Dermis microvascular lymphatic vessel endothelial cell (primary cell): ENCODE measurements at places on chromosomes 16 and 17. TPM values are rescaled to one million over a fixed set of nuclear protein-coding genes. Genes with fewer than 3 reads are reported as not detected.

SGSH gene
- 7.7 and 16.8 TPM in 2 replicates for total RNA-seq

CD300H gene
- not detected in 2 replicates for total RNA-seq

TRIM72 gene
- not detected in 2 replicates for total RNA-seq

NPB gene
- 0.13 TPM in 1 of 2 replicates, not detected in the other for total RNA-seq

SMIM5 gene
- total RNA-seq, result under 0.01 TPM in 1 of 2 replicates, not detected in the other

- DNase-seq, result no peak
These were observed 997 bp upstream of the CDH11 start for GRCh38 chr16:65122724-65123395.

DNA sequence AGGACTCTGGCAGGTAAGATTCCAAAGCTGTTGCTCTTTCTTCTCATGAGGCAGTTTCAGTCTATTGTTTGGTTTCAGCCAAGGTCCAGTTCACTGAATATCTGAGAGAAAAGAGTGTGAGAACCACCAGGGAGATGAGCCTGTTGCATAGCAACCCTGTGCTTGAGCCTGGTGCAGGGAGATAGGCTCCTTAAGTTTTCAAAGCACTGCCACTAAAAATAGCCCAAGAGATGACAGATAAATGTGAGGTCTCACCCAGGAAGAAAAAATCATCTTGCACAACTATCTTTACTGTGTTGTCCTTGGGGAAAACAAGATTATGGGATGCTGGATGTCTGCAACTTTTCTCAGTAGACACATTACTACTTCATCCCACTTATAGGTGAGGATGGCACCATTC, 26.2 kb upstream of the NUDT7 start:
- DNase-seq, result no peak

- no peak for DNase-seq
These were observed 65.3 kb upstream of the PLCG2 start for GRCh38 chr16:81713796-81714195.

DNA sequence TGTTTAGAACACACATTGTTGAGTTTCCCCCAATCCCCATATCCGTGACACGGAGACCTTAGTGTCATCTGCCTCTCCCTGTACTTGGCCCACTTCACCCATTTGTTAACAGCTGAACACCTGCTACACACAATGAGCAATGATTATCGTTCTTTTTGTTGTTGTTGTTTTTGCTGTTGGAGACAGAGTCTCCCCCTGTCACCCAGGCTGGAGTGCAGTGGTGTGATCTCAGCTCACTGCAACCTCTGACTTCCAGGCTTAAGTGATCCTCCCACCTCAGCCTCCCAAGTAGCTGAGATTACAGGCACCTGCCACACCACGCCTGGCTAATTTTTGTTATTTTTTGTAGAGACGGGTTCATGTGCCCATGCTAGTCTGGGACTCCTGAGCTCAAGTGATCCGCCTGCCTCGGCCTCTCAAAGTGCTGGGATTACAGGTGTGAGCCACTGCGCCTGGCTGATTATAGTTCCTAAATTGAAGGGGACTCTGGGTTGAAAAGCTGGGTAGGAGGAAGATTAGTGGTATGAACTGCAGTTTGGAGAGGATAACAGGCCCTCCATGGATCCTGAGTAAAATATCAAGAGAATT, 21.6 kb downstream of the NDE1 start:
- no peak for DNase-seq

- no peak for DNase-seq
These were observed 93.6 kb downstream of the USP22 start for GRCh38 chr17:20948984-20949777.

- no peak for DNase-seq
These were observed 47.1 kb downstream of the EPN2 start for GRCh38 chr17:19284005-19284959.

- DNase-seq, result no peak
These were observed 18.9 kb downstream of the C17orf75 start for GRCh38 chr17:32323046-32323445.

DNA sequence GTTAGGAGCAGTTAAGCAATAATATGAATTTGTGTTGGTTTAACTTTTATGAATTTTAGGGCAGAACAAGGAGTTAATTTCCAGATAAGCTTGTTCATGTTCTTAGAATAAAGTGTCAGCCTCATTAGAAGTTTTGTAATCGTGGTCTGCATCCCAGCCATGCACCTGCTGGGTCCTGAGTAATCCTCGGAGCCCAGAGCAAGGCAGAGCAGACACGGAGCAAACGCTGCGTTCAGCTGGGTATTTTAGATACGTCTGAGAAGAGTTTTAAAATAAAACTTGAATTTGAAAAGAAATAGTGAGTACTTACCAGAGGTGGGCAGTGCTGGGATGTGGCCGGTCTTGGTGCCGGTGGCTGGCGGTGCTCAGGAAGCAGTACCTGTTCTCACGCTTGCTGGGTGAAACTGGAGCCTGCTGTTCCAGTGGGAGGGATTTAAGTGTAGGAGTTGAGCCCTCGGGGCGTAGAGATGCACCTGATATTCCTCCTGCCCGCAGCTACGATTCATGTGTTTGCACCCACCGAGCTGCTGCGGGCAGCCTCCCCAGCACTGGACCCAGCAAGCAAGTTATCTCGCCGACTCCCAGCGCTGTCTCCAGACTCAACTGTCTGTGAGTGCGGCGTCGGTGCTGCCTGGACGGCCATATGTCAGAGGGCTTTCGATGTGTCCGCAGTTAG, at the start of gene ZNF750:
Gene ZNF750 (minus strand): TSS at position 406 of the 676 bp plus-strand sequence. CDS start 7,568 bp downstream, outside the sequence.
- no peak for DNase-seq

- no peak for DNase-seq
These were observed 57.2 kb downstream of the SOCS1 start for GRCh38 chr16:11198828-11199227.

DNA sequence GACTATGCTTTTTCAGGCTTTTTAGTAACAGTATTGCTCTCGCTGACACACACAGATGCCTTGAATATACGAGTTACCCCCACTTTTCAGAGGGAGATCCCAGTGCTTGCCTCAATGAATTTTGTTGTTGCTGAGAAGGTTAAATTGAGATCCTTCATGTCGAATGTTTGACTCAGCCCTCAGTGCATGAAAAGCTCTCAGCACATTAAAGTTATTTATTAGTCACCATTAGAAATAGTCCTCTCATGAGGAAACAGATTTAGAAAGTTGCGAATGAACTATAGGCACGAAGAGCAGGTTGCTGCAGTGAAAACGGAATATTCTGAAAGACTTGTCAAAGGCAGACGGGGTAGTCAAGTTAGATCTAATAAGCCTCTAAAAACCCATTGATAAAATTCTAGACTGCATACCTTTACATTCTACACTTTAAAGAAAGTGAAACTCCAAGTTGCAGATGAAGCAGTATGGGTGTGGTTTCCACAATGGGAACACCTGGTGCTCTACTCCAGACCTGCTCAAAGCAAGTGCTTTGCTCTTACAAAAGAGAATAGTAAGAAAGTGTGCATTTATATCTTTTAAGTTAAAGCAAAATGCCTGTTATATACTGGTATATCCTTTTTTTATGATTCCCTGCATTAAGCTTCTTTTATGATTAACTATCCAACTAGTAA, 238.1 kb downstream of the MAF start:
- DNase-seq, result no peak

- no peak for DNase-seq
These were observed 1.0 kb upstream of the SIRT7 start for GRCh38 chr17:81918832-81919545.

GRCh38 chr16:85587762-85588556, 25.2 kb upstream of the GSE1 start:
- DNase-seq, result no peak

- DNase-seq, result no peak
These were observed 26.8 kb downstream of the ITGAM start for GRCh38 chr16:31286421-31287032.
